ENCODE measurements at places on chromosomes 16 and 17.
A peak's percentile ranks its signal among the peaks of the same experiment; 100 is the strongest.

DNA sequence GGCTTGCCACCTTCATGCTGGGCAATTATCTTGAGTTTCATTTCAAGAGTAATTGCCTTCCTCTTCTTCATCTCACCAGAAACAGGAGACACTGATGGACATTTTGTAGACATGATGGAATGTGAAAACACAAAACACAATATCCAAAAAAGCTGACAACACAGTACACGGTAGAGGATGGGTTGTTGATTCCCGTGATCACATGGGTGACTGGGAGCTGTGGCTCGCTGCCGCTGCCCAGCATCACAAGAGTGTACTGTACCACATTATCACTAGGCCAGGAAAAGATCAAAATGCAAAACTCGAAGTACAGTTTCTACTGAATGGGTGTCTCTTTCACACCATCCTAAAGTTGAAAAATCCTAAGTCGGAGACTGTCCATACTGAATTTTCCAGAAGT lies 7.4 kb downstream of the PTRH2 start:
- no peak for DNase-seq

DNA sequence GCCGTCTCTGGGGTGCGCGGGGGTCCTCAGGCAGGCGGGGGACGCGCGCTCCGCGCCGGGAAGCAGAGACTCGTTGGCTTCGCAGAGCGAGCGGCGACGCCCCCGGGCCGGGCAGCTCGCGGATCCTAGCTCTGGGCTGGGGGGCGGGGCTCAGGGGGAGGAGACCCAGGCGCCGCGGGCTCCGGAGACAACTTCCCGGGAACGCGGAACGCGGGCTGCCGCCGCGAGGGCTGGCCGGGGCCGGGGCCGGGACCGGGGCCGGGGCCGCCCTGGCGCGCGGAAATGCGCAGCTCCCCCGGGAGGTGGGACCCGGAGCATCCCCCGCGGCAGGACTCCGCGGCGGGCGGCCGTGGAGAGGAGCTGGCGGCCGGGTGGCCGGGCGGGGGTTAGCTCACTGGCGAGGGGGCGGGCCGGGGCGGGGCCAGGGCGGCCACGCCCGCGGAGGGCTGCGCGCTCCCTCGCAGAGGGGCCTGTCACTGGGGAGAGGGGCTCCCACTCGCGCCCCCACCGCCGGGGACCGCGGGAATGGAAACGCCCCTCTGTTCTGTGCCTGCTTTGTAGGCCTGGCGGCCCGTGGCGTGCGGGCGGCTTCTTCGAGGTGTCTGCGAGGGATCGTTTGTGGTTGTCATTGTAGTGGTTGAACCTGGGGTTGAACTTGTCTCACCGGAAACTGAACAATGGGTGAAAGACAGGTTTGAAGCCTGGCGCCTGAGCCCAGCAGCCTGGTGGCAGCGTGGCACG lies at the start of gene GAS7:
Gene GAS7 (minus strand): TSS at position 98 of the 741 bp plus-strand sequence.
- DNase-seq, result peak; percentile 63

DNA sequence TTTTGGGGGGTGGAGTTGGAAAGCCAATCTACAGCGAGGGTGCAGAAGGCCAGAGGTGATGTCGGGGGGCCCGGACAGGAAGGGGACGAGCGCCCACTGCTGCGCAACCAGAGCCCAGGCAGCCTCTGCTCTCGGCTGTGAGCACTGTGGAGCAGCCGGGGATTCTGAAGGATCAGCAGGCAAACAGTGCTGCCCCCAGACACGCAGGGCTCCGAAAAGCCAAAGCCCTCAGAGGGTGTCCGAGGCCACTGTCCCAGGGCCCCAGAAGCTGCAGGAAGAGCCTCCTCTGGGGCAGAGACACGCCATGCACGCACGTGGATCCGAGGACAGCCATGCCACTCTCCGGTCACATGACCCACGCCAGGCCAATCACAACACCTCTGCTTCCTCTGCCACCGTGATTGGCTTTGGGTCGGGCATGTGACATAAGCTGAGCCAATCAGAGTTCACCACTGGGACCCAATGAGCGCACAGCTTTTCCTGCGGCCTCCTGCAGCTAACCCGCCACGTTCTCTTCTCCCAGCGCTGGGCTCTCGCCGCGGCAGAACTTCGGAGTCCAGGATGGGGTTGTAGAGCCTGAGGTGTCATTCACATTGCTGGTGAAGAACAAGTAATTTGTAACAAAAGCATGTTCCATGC lies 40.7 kb downstream of the ACTG1 start:
- peak; percentile 97 for DNase-seq

DNA sequence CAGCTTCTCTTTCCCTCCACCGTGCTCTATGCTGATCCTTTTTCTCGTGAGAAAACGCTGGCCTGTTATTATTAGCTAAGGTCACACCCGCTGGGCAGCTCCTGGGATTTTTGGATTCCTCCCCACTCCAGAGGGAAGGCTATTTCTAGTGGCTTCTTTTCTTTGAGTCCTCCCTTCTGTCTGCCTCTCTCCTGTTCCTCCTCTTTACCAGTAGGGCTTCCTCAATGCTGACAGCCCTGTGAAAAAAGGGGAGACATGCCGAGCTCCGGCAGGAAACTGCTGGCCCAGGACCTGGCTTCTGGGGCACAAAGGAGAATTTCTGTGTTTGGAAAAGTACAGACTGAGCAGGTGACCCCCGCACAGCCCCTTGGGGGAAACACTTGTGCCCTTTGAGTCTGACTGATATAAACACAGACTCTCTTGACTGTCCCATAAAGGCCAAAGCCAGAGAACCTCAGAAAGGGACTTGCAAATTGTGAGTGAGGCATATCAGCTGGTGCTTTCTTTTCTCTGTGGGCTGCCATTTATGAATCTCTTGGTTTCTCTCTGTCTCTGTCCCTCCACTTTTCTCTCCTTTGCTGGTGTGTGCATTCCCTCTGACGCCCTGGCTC lies 14.0 kb upstream of the RNF135 start:
- DNase-seq, result no peak

- no peak for DNase-seq
These were observed 120.6 kb upstream of the KCNJ16 start for GRCh38 chr17:69954241-69954925.

GRCh38 chr17:45098869-45099616 lies 33.3 kb downstream of the PLCD3 start:
- peak; percentile 82 for DNase-seq

DNA sequence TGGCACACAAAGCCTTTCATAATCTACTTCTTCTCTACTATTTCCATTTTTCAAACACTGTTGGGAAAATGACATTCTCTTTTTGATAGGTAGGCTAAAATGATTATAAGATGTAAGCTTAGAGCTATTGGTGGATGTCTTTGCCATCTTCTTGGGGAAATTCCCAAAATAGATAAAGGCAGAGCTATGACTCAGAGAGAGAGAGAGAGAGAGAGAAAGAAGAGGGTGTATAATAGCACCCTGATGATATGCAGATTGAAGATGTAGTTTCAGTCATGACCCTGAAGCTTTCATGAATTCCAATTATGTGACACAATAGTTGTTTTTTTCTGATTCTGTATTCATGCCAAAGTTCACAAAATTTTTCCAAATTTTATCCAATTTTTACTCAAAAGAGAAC lies 529.1 kb downstream of the HS3ST4 start:
- no peak for DNase-seq

DNA sequence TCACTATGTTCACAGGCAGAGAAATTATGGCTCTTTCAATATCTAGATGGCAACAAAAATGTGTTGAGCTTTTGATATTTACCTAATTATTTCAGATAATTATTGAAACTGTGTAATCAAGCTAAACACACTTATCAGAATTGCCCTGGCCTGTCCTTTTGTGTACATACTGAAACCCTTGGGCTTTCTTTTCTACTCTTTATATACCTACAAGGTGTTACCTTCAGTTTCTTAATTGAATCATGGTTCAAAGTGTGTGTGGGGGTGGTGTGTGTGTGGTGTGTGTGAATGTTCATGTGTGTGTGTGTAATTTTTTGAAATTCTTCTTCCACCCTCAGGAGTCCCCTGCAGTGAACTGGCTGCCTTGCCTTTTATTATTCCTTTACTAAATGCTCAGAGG lies 506.8 kb upstream of the SOX9 start:
- no peak for DNase-seq

DNA sequence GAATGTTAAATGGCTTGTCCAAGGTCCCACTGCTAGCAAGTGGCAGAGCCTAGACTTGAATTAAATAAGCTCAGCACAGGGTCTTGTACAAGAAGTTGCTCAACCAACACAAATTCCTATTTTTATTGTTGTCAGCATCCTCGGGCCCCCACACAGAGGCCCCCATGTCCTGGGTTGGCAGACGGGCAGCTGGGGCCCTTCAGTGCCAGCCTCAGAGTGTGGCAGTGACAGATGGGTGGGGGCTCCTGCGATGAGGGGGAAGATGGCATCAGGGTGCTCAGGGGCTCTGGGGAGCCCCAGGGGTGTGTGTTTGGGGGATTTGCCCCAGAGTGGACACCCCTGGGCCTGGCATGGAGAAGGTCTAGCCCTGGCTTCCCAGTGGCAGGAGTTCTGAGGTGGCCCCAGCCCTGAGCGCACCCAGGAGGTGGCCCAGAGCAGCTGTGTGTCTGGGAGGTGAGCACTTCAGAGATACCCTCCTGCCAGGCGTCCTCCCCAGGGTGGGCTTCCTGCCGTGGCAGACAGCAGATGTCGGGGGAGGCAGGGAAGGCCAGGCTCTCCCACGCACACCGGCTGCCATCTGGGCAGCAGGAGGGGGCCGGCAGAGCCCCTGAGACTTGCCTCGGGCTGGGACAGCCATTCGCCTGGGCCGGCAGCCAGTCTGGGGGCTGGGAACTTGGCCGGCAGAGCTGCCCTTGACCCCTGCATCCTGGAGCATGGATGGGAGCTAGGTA lies 150.8 kb downstream of the C16orf78 start:
- DNase-seq, result no peak

DNA sequence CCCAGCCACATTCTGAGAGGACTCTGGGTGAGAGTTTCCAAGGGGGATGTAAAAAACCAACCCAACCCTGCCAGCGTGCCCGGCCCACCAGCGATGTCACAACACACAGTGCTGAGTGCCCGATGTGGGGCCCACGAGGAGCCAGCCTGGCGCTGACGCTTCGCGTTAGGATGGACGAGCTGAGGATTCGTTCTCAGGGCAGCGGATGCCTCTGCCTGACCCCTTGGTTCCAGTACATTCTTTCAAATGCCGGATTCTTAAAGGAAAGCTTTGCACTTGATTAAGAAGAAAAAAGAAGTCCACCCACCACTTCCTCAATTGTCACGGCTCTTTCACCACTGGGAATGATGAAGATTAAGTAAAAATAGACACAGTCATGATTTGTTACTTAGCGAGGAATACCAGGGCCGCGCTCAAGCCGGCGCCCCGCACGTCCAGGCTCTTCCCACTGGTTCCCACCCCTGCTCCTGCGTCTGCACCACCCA lies 79.4 kb downstream of the IRF8 start:
- DNase-seq, result no peak

- no peak for DNase-seq
These were observed 13.2 kb downstream of the IL4R start for GRCh38 chr16:27326738-27327585.

GRCh38 chr17:63498626-63499195 lies 21.9 kb downstream of the ACE start:
- DNase-seq, result no peak

- peak; percentile 71 for DNase-seq
These were observed 12.1 kb downstream of the CD300A start for GRCh38 chr17:74478420-74479100.

GRCh38 chr16:66359811-66360608 lies 6.5 kb upstream of the CDH5 start:
- DNase-seq, result peak; percentile 78

DNA sequence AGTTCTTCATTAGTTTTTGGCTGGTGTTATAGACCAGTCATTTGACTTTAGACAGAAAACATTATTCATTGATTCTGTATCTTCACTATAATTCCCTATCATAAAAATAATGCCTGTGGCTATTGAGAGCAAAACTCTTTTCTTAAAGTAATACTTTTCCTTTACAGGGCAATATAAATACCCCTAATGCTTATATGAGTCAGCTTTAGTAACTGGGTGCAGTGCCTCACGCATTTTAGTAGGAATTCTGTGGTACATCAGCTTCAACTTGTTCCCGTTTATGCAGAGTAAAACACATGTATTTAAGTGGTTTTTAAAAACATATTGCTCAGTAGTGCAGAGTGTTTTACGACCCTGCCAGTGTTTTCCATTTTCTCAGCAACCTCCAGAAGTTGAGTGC lies 68.1 kb downstream of the SEC14L1 start:
- DNase-seq, result no peak

GRCh38 chr17:7739746-7740145 lies 22.2 kb downstream of the DNAH2 start:
- no peak for DNase-seq

DNA sequence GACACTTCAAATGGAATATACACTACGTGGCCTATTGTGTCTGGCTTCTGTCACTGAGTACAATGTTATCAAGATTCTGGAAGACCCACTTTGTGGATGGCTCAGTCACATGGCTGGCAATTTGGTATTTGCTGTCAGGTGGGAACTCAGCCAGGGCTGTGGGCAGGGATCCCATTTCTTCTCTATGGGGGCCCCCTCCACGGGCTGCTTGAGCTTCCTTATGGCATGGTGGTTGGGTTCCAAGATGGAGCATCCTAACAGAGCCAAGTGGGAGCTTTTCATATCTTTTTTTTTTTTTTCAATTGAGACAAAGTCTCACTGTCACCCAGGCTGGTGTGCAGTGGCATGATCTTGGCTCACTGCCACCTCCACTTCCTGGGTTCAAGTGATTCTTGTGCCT lies 18.0 kb upstream of the CEP20 start:
- DNase-seq, result no peak

- DNase-seq, result no peak
These were observed 28.5 kb downstream of the CLEC3A start for GRCh38 chr16:78050734-78051400.

- DNase-seq, result no peak
These were observed 90.5 kb downstream of the AATF start for GRCh38 chr17:37039269-37039668.

- peak; percentile 92 for DNase-seq
These were observed 7.3 kb upstream of the TRPV2 start for GRCh38 chr17:16407911-16408588.

DNA sequence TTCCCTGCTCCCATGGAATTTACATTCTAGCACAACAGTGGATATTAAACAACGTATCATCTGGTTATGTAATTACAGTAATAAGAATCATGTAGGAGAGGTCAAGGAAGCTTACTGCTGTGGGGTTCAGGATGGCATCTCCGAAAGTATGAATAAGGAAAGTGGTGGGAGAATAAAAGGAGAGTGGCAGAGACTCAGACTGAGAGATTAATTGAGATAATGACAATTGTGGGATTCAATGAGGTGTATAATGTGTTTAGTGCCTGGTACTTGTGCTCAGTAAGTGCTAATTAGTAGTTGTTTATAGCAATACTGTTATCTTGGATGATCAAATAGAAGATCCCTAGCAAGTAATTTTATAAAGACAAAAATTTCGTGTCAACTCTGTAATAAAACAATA lies 45.3 kb downstream of the NF1 start:
- no peak for DNase-seq

GRCh38 chr17:3647769-3648555 lies 11.4 kb downstream of the CTNS start:
- DNase-seq, result peak; percentile 96

- DNase-seq, result no peak
These were observed 34.5 kb downstream of the LITAFD start for GRCh38 chr16:8916541-8917225.

GRCh38 chr17:17315142-17315821 lies 12.1 kb downstream of the NT5M start:
- DNase-seq, result no peak

DNA sequence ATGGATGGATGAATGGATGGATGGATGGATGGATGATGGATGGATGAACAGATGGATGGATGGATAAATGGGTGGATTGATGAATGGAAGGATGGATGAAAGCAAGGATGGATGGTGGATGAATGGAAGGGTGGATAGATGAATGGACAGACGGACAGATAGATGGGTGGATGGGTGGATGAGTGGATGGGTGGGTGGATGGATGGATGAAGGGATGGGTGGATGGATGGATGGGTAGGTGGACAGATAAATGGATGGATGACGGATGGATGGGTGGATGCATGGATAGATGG lies 14.9 kb downstream of the SRL start:
- no peak for DNase-seq
